ENCODE measurements at places on chromosomes 16 and 17. TPM values are rescaled to one million over a fixed set of nuclear protein-coding genes. Genes with fewer than 3 reads are reported as not detected.

HCRT gene
- not detected for total RNA-seq

TLE7 gene
- total RNA-seq: not detected

MYL11 gene
- total RNA-seq: not detected

BFAR gene
- 54.9 TPM for total RNA-seq

ZPBP2 gene
- total RNA-seq: 1.6 TPM

HOXB9 gene
- total RNA-seq: 0.13 TPM

KRT33B gene
- not detected for total RNA-seq

NOXO1 gene
- 0.37 TPM for total RNA-seq

ABCC12 gene
- total RNA-seq: not detected

TP53 gene
- total RNA-seq: 220 TPM

ABI3 gene
- total RNA-seq: 6.5 TPM

MARVELD3 gene
- not detected for total RNA-seq

PROCA1 gene
- total RNA-seq: 11.0 TPM

CRHR1 gene
- total RNA-seq: not detected

ANKFY1 gene
- total RNA-seq: 50.2 TPM

All from activated B cell treated with CpG ODN at 0.5 μM for 24 hours (primary cell).